ENCODE measurements at places on chromosomes 11 and 22.

- DNase-seq, result no peak
Measured at GRCh38 chr22:30078320-30079311, 1.6 kb upstream of the HORMAD2 start.

- DNase-seq, result no peak
Measured at GRCh38 chr11:70070706-70071105, 7.4 kb upstream of the ANO1 start.

DNA sequence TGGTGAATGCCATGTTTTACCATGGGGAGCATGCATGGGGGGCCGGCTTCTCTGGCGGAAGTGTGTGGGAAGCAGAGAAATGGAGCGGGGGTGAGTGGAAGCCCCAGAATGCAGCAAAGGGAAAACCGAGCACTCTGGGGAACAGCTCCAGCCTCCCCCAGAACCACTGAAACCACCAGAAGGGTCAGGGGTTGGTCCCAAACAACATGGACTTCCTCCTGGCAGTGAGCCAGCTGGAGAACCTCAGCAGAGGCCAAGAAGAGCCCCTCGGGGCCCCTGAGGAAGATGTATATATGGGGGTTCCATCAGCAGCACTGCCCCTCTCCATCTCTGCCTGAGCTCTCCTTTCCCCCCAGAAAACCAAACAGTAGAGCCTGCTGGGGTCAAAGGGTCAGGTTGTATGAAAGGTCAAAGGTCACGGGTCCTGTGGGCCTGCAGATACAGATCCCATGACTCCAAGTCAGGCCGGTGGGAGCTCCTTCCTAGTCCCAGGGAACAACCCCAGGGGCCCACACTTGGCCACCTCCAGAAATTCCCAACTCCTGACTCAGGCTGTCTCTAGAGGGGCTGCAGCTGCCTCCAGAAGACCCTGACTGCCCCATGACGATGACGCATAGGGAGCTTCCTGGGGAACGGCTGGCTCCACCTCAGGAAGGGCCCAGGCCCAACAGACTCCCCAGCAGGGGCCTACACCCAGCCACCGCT, 48.5 kb upstream of the TIMP3 start:
- no peak for DNase-seq

DNA sequence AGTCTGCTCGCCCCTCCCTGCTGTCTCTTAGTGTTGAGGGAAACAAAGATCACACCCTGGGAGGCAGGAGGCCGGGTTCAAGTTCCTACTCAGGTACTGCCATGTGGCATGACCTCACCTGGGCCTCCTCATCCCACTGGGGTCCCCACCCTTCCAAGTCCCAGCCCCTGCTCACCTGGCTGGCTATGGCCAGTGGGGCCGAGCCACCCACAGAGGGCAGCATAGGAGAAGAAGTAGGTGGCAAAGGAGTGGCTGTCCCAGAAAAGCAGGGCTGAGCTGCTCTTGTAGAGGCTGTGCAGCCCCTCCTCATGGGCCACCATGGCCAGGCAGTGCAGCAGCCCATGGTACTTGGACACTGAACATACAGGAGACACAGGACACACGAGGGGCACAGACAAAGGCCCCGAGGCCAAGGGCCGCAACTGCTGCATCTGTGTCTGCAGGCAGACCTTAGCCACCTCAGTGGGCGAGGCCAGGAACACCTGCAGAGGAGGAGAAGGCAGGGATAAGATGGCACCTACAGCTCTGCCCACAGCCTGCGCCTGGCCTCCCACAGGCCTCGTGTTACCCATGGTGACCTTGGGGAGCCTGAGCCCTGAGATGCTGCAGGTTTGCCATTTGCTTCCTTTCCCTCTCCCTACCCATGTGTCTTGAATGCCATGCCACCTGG, 50.6 kb upstream of the MPEG1 start:
- no peak for DNase-seq

- DNase-seq, result no peak
Measured at GRCh38 chr11:1503708-1504104, 17.1 kb upstream of the MOB2 start.

- DNase-seq, result no peak
Measured at GRCh38 chr11:49533204-49533603, 324.8 kb upstream of the FOLH1 start.

GRCh38 chr11:88179141-88179540, 3.9 kb upstream of the RAB38 start:
- DNase-seq, result no peak

DNA sequence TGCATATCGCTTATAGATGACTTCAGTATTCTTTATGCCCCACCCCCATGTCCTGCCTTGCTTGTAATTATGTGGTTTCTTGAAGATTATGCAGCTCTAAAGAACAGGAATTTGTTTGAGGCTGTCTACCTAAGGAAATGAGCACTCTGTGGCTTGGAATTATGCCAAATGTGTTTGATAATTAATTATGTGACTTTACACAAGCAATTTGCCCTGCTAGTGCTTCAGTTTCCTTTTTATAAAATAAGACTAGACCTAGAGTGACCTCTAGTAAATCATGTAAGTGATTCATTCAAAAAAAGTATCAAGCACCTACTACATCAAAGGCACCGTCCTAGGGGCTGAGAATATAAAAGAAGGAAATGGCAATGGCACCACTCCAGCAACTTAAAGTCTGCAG, 491.5 kb upstream of the KIRREL3 start:
- DNase-seq, result no peak

DNA sequence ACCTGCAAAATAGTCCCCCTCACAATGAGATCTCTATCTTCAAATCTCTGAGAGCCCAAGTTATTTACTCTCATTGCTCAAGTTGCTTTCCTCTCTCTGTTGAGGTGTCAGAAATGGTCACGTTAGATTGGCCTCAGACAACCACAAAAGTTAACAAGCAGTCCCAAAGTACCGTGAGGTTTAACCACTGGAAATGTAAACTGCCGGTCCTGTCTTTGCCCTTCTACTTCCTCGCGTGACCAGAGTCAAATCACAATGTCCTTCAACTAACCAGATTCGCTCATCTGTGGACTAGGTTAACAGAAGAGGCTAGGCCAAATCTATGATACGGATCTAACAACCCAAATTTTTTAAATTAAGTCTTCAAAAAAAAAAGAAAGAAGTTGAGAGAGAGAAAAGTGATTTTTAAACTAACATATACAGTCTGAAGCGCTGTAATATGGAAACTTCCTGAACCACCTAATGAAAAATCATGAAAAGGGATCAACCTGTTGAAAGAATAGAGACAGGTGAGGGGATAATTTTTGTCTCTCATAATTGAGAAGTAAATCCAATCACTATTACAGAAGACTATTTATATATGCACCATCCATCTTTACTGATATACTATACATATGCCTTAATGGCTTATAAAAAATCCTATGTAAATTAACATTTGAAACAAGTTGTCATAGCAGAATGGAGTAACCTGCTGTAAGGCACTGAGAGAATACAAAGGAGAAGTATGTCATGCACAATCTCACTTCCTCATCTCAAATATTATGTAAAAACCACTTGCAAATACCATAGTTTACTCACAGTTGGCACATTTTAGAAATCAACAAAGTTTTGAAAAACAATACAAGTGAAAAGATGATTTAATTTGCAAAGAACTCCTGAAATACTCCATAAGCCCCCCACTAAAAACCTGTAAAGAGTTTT, 3.3 kb upstream of the JAML start:
- no peak for DNase-seq

DNA sequence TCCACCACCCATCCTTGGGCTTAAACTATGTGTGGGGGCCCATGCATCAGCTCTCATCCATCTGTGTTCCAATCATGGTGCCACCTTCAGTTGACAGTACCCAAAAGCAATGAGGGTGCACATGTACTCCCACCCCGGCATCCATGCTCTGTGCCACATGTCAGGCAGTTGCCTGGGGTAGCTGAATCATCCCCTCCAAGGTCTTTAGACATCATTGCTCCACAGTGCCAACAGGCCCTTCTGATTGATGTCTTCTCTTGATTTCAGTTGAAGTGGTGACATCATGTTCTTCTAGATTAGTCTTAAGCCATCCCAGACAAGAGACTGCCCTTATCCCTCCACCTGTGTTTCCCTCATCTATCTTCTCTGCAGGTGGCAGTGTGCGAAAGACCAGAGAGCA, 42.5 kb downstream of the TMPRSS5 start:
- no peak for DNase-seq

- DNase-seq, result no peak
Measured at GRCh38 chr11:34924714-34925113, 8.3 kb downstream of the PDHX start.

- DNase-seq, result no peak
Measured at GRCh38 chr11:62664405-62665074, 470 bp downstream of the C11orf98 start.

DNA sequence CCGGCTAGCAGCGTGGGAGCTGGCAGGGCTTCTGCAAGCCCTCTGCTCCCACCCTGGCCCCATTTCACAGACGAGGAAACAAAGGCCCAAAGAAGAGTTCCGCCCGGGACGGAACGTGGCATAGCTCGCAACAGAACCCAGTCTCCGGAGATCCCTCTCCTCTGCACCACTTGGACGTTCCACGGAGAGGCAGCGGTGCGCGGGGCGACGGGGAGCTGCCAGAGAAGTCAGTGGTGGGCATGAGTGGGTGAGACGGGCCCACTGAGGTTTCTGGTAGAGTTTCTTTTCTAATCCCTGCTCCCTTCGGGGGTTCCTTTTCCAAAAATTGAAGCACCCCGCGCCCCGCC, 554 bp upstream of the NECTIN1 start:
- DNase-seq, result no peak

DNA sequence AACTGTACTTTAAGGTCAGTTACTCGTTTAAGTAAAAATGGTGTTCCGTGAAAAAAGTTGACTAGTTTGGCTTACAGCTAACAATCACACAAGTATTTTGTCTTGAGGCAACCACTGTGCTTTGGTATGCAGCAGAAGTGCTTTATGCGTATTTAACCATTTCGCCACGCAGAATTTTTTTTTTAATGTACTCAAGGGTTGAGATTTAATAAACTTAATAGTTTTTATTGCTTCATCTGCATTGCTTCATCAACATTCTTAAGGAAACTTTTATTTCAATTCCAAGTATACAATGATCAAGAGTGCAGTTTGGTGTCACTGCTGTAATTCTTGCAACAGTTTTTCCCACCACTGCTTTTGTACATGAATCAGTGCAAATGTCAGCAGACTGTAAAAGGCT, 66.4 kb downstream of the ZNRF3 start:
- DNase-seq, result no peak

DNA sequence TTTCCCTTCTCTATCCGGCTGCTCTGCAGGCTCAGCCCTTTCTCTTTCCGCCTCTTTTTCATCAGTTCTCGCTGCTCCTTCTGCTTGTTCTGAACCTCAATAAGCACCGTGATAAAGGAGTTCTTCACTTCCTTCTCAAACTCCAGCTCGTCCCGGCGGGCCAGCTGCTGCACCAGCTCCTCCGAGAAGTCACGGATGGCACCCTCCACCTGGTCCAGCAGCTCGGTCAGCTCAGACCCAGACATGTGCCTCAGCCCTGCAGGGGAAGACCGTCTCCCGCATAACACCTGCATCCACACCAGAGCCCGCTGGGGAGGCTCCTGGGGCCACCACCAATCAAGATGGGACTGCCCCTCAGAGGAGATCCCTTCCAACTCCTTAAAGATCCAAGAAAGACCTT, 40.2 kb downstream of the FEZ1 start:
- DNase-seq, result no peak

- DNase-seq, result no peak
Measured at GRCh38 chr22:46175631-46176030, 25.3 kb downstream of the PPARA start.

GRCh38 chr22:19966908-19967750, 25.5 kb upstream of the TXNRD2 start:
- no peak for DNase-seq

DNA sequence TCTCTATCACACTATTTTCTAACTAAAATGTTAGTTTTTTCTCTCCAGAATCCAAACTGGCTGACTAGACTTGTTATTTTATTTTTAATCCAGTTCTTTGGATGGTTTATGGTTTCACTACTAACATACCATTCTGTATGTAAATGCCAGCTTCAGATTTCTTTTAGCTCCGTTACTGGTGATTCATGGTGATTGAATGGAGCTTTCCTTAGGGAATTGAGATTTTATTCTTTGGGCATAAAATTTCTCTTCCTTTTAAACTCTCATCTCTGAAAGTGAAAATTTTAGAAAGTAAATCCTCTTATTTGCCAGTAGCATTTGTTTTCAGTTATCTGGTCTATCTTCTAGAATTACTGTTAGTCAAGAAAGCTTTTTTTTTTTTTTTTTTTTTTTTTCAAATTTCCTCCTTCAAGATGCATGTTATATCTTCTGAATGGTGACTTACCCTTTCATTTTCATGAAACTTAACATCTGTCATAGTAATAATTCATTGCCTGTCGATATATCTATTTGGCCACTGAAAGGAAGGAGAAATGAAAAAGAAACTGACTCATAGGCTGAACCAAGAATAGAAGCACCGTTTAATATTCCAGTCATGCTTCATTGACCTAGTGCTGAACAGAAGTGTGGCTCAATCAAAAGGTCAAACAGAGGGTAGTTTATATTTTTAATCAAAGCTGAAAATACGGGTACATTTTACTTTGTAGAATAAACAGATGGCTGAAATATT, 6.4 kb downstream of the ENDOD1 start:
- DNase-seq, result no peak

- no peak for DNase-seq
Measured at GRCh38 chr11:9943386-9944110, 279.7 kb downstream of the SWAP70 start.
